Activated T-cell treated with anti-CD3 and anti-CD28 coated beads for 4 hours (primary cell): ENCODE measurements at places on chromosomes 7 and 10.

DNA sequence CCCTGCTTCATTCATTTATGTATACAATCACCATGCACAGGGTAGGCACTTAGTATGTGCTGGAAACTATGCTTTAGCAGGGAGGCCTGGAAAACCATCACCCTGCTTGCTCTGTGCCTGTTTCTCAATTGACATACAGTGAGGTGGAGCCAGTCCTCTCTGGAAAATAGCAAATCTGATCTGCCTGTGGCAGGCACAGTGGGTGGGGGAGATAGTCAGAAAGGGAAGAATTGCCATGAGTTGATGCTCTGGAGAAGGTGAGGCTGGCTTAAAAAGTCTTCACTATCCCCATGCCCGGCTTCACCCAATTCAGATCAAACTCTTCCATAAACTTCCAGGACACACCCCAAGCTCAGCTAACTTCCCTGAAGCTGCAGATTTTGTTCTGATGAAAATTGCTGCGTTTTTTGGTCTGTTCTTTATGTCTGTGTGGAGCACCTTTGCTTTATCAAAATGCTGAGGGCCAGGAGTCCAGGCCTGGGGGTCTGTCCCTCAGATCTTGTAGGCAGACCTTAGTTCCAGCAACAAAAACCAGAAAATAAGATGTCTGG lies 84.8 kb downstream of the ANK3 start:
- DNase-seq, result no peak

- DNase-seq, result no peak
Measured at GRCh38 chr10:97650726-97651125, 10.3 kb downstream of the PI4K2A start.

GRCh38 chr10:30705101-30705624 lies 75.6 kb upstream of the LYZL2 start:
- DNase-seq, result no peak

GRCh38 chr7:138316421-138317043 lies 143.5 kb upstream of the TRIM24 start:
- DNase-seq, result no peak

DNA sequence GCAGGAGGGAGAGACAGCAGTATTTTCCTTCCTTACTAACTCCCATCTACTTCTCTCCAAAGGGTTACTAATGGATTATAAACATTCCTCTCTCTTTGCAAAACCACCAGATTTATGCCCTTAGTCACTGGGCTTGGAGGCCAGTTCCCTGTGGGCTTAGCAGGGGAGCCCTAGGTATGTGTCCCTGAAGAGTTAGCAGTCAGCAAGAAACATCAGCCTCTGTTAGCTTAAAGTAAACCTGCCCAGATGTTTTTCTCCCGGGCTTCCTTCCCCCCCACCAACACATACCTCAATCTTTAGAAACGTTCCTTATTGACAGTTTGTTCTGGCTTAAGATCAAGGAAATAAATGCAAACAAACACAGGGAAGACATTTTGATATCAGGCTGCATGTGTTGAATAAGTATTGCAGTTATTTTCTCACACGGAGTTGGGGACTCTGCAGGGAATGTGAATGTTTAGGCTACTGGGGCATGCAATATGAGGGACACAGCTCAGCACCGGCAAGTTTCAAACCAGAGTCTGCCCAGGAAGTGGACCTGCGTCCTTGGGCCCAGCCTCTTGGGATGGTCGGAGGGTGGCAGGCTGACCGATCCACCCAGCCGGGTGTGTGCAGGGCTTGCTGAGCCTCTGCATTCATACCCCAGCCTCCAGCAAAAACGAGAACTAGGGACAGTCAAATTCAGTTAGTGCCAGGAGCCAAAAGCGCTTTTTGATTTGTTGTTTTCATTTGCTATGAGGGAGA lies 252.0 kb upstream of the GRB10 start:
- no peak for DNase-seq

DNA sequence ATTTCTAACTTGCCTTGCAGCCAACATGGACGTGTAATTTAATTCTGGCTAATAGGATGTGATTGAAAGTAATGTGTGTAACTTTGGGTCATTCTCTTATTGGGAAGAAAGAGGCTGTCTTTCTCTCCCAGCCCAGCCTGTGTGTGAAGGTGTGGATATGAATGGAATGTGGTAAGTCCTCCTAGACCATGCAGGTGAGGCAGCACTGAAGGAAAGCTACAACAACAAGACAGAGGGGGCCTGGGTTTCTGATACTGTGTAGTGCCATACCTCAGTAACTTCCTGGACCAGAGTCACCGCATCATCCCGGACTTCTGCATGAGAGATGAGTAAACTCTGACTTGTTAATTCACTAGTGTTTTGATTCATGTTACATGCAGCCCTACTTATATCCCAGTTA lies 237.0 kb downstream of the EXOC4 start:
- DNase-seq, result no peak

- no peak for DNase-seq
Measured at GRCh38 chr10:112465299-112465883, 18.4 kb downstream of the VTI1A start.

- DNase-seq, result no peak
Measured at GRCh38 chr7:159113056-159113455, 31.6 kb downstream of the VIPR2 start.

GRCh38 chr10:22583683-22584082 lies 130.7 kb downstream of the PIP4K2A start:
- no peak for DNase-seq

GRCh38 chr7:15938115-15938514 lies 251.6 kb upstream of the MEOX2 start:
- DNase-seq, result no peak

DNA sequence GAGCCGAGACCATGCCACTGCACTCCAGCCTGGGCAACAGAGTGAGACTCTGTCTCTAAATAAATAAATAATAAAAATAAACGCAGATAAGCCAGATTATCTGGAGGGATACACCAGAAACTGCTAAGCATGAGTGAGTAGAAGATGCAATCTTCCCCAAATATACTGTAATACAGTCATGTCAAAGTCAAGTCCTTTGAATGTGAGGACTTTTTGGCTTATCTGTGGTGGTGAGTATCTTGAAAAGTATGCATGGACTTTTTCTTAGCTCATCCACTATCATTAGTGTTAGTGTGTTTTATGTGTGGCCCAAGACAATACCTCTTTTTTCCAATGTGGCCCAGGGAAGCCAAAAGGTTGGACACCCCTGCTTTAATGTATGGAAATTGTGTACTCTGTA lies 44.7 kb upstream of the PITRM1 start:
- DNase-seq, result no peak

DNA sequence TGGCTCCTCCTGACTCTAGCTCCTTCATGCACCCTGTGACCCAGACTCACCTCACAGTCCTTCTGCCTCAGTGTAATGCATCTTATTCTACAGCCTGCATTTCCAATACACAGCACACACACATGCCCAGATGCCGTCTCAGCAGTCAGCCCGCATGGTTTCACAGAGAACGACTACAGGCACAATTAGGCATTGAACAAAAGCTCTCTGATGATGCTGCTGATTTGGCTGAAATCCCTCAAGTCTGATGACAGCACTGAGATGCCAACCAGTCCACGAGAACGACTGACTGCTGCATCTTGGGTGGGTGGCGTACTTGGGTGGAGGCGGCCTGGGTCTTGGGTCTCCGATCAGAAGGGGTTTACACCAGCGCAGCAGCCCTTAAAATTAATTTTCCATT lies 200.4 kb downstream of the TAX1BP1 start:
- DNase-seq, result no peak

DNA sequence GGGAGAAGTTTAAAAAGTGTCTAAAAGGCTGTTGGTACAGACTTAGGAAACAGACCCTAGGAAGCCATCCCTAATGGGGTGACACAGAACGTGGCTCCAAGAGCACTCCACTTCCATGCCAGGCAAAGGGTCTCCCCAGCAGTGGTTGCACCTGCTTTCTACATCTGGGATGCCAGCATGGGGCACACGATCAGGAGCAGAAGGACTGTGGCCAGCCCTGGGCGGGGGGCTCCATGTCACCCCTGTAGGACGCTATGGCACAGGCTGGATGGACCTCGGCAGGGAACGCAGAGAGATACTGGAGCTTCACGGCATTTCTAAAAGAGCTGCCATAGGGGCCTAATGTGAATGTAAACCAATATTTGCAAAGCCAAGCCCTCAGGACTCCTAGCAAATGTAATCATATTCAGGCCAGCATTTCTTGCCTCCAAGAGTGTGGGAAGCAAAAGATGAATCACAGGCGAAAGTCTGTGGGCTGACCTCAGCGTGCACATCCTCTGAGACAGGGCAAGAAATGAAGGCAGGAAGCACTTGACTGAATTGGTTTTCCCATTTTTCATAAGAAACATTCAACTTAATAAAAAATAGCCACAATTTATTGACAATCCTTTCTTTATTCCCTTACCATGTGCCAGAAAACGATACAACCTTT lies 93.9 kb downstream of the ATXN7L1 start:
- DNase-seq, result no peak

GRCh38 chr7:105877736-105878135 lies 1.3 kb upstream of the ATXN7L1 start:
- no peak for DNase-seq
